Fibroblast of skin of left quadriceps (primary cell): ENCODE measurements at places on chromosomes 16 and 17.

DNA sequence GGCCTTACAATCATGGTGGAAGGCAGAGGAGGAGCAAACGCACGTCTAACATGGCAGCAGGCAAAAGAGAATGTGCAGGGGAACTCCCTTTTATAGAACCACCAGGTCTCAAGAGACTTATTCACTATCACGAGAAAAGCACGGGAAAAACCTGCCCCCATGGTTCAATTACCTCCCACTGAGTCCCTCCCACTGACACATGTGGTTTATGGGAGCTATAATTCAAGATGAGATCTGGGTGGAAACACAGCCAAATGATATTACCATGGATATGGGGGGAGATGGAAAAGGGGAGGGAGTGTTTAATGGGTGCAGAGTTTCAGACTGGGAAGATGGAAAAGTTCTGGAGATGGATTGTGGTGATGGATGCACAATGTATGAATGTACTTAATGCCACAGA, 23.0 kb downstream of the TEKT5 start:
- DNase-seq, result no peak

DNA sequence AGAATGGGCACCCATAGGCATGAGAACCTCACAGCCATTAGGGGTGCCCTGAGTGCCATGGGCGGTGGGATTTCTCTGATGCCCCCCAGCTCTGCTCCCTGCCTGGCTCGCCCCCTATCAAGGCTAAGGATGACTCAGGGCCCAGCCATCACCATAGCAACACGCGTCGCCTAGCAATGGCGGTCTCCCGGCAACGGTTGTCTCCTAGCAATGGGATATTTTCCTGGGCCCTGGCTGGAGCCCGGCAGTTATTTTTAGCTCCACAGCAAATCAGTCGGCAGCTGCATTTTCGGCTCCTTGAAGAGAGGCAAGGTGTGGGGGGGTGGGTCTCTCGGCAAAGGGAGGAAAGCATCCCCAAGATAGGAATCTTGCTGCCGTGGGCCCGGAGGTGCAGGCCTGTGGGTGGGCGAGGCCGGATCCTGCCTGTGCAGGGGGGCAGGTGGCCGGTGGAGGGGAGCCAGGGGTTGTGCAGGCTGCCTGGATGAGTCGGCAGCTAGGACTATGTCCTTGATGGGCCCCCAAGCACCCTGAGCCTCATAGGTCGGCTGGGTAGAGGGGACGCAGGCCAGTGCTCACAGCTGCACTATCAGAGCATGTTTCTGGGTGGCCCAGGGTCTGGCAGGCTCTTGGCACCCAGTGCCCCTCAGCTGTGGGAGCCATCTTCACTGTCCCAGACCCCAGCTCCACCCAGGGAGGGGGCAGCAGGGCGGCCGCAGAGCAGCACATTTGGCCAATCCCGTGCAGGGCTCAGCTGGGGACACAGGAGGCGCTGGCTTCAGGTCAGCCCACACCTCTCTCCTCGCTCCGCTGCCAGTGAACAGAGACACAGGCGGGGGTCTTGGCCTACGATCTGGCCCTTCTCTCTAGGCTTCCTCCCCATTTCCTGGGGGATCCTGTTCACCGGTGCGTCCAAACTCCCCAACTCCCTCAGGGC, 4.2 kb upstream of the FBXL16 start:
- DNase-seq, result no peak

DNA sequence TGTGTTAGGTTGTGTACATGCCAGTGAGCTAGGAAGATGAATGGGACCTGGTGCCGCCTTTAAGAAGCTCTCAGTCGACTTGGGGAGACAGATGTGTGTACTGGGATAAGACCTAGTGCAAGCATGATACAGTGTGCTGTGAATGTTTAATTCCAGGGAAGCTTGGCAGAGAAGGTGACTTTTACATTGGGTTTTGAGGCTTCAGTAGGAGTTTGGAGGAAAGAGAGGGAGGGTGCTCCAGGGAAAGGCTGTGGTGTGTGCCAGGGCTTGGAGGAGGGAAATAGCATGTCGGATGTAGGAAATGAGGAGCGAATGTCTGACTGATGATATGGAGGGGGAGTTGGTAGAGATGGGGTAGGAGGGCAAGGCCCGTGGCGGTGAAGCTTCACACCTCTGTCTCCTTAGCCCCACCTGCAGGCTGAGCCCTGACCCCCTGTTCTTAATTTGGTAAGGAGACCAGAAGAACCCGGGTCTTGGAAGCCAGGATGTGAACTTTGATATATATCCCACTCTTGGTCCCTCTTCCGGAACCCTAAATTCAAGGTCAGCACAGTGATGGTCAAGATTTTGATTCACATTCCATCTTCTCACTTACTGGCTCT, 76.6 kb downstream of the PLCG2 start:
- DNase-seq, result no peak

DNA sequence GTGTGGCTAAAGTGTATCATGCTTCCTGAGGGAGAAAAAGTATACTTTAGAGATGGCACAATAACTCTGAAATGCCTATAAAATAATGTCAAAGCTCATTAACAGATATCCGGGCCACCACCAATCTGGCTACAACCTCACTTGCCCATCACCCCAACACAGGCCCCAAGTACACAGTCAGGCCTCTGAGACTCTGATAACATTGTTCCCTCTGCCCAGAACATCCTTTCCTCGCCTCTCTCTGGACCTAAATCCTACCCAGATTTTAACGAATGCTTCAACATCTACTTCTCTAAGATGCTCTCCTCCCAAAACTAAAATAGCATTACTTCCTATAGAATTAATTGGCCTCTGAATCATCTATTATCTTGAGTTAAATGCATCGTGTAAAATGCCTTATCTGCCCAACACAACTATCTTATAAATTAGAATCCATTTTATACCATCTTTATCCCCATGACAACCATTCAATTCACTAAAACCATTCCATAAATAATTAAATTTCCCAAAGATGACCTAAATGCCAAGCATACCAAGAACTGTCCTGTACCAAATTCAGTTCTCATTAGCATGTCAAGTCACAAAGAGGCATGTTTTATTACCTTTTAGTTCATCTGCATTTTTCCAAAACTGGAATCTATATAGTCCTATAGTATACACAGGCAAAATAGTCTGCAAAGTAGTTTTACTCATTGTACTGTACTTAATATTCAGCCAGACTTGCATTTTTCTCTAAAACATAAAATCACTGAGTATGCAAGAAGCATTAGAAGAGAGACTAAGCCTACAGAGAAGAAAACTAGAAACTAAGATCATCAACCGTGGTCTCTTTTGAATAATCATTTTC, 15.7 kb downstream of the HELZ start:
- no peak for DNase-seq

DNA sequence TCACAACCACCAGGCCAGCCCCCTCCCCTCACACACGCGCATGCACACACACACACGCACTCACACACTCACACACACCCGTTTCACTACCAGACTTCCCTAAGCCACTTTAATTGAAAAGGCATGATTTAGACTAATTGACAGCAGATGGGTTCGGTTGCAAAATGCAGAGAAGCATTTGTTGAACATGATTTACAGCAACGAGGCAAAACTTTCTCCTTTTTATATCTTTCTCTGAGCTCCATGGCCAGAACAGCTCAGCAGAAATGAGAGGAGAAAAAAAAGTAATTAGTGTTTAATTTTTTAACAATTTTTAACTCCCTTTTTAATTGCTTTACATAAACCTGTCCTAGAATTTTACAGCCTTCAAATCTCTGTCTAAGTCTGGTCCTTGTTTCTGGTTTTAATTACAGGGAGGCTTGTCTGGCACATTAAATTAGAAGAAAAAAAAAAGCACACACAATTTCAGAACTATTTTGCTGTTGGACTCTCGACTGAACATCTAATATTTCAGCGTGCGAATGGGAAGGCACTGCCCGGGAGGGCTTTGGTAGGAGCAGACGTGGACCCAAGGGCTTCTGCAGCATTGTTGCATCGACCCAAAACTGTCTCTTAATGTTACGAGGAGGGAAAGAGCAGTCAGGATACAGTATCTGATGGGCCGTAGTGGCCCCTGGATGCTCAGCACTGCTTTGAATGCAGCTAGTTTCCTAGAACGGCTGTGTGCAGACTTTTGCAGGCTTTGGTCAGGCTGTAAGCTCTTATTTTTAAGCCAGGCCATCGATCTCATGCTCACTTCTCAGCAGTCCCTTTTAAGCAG, 255.9 kb downstream of the SOX9 start:
- peak; percentile 92 for DNase-seq

DNA sequence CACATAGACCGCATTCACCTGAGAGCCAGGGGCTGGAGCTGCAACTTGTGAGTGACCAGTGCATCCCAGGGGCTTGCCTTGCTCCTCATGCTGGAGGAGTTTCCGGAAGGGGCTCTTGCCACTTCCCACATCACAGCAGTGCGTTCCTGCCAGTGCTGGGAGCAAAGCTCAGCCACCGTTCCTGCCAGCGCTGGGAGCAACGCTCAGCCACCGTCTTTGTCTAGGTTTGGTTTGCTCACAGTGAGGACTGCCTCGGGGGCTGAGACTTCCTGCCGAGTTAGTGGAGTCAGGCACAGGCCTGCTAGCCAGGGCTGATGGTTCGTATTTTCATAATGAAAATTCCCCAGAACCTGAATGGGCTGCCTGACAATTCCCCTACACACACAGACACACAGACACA, 5.4 kb upstream of the CHRNE start:
- no peak for DNase-seq

- no peak for DNase-seq
These were observed 15.0 kb downstream of the GNA13 start for GRCh38 chr17:65041518-65041917.

- DNase-seq, result no peak
These were observed 30.0 kb downstream of the BCO1 start for GRCh38 chr16:81268509-81268908.

DNA sequence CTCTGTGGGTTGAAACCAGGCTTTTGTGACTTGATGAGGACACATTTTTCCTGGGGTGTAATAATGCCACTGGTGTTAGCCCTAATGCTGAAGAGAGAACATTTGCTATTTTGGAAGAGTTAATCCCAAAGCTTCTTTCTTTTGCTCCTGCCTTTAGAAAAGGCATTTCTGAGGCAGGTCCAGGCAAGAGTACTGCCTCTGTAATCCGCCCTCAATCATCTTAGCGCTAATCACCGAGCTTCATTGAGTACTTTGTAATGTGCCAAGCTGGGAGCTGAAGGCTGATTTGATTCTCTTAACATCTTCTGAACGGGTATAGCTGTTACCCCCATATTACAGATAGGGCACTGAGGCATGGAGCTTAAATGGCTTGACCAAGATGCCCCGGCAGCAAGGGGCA, 60.3 kb downstream of the AKAP1 start:
- no peak for DNase-seq

GRCh38 chr17:57889892-57890856, 40.3 kb upstream of the MRPS23 start:
- no peak for DNase-seq

DNA sequence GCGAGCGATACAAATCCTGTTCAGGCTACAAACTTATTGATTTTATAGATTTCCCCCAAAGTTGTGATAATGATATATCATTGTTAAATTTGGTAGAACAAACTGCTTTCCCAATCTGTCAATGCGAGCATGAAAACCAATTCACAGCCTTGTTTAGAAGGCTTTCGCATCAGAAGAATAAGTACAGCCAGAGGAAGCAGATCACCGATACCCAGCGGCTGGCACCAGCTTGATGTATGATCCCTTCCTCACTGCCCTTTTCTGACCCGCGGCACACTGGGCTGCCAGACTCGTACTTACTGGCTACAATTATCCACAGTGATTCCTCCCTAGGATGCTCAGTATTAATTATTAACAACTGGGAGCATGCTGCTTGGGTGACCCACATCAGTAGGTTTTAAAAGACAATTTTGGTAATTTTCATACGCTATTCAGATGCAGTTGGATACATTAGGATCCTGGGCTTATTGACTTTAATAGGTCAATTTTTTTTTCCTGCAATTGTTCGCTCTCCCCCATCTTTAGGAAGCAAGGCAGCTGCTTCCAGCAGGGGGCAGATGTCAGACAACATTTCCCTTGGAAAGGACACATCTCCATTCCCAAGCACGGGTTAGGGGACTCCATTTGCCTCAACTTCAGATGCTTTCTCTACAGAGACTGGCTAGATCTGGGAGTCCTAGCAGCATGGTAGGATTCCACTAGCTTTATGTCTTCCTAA, 582.7 kb upstream of the PSMD7 start:
- peak; percentile 27 for DNase-seq

DNA sequence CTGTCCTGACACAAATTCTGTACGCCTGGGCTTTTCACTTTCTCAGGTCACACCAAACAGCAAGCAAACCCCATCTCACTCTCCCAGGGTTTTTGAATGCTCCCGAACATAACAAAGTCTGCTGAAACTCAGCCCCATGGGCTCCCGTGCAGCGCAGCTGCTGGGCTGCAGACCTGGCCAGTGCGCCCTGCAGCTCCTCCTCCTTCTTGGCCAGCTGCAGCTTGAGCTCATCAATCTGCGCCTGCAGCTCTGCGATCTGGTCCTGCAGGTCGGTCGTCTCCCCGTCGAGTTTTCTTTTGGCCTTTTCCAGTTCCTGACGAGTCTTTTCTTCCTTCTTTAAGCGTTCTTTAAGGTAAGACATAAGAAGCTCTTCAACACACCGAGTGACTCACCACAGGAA, 70.5 kb downstream of the NDEL1 start:
- DNase-seq, result no peak

GRCh38 chr17:64639516-64639915, 22.6 kb downstream of the SMURF2 start:
- no peak for DNase-seq

DNA sequence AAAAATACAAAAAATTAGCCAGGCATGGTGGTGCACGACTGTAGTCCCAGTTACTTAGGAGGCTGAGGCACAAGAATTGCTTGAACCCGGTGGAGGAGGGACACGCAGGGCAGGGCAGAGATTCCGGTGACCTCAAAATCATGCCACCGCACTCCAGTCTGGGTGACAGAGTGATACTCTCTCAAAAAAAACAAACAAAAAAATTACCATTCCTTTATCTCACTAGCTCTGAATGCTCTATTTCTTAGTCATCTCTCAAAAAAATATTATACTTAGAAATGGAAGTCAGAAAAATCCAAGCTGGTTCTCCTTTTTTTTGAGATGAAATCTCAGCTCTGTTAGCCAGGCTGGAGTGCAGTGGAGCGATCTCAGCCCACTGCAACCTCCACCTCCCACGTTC, 40.8 kb downstream of the SPOP start:
- no peak for DNase-seq

GRCh38 chr16:84053237-84053636, 10.6 kb upstream of the SLC38A8 start:
- no peak for DNase-seq

- DNase-seq, result no peak
These were observed 19.0 kb downstream of the PPM1D start for GRCh38 chr17:60618854-60619526.

DNA sequence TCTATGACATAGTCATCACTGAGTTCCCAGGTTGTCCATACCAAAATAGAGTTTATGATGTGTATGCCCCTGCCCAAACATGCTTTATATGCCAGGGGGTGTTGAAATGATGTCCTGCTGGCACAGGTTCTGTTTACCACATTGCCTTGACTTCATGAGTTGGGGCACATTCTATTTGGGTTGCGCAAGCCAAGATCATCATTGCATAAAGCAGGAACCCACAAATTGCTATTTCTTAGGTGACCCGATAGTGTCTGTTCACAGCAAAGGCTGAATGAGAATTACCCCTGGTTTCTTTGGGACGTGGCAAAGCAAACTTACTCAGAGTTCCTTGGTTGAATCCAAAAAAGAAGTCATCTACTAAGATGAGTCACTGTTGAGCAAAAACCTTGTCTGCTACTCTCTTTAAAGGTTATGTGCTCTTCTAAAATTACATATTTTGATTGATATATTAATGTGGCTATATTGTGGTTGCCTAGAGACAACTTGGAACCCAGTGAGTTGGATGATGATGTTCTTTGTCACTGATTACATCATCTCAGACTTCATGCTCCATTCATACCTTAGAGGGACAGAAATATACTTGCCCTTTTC, 912.6 kb upstream of the SOX9 start:
- peak; percentile 66 for DNase-seq

GRCh38 chr16:11109566-11109965, 146.4 kb downstream of the SOCS1 start:
- DNase-seq, result no peak
